ENCODE measurements at places on chromosomes 1 and 21.

DNA sequence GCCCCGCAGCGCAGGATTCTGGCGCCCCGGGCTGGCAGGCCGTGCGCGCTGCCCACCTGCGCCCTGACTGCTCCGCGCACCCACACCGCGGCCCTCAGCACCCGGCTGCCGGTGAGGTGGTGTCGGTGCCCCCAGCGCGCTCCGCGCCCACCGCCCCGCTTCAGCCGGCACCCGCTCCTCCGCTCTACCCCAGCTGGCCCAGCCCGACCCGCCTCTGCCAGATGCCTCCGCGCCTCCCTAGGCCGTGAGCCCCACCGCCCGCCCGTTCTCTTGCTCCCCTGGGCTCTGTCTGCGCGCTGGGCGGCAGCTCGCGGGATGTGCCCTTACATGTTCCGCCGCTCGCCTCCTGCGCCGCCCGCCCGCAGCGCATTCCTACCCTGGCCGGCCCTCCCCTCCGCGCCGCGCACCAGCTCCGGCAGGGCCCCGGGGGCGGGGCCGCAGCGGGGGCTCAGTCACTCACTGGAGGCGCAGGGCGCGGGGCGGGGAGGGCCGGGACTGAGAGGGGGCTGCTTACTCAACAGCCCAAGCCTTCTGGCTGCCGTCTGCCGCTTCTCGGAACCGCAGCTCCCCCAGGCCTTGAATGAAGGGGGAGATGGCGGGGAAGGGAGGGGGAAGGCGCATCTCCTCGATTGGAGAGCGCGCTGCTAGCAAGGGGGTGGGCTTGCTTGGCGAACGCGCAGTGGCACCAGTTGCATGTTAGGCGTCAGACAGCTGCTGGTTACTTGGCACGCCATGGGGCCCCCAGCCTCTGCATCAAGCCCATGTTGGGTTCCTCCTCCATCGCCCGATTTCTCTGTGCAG lies at the start of gene PHLDA3:
Gene PHLDA3 (minus strand): TSS at position 345 of the 801 bp plus-strand sequence. CDS start 402 bp downstream, outside the sequence.
- no peak for DNase-seq

DNA sequence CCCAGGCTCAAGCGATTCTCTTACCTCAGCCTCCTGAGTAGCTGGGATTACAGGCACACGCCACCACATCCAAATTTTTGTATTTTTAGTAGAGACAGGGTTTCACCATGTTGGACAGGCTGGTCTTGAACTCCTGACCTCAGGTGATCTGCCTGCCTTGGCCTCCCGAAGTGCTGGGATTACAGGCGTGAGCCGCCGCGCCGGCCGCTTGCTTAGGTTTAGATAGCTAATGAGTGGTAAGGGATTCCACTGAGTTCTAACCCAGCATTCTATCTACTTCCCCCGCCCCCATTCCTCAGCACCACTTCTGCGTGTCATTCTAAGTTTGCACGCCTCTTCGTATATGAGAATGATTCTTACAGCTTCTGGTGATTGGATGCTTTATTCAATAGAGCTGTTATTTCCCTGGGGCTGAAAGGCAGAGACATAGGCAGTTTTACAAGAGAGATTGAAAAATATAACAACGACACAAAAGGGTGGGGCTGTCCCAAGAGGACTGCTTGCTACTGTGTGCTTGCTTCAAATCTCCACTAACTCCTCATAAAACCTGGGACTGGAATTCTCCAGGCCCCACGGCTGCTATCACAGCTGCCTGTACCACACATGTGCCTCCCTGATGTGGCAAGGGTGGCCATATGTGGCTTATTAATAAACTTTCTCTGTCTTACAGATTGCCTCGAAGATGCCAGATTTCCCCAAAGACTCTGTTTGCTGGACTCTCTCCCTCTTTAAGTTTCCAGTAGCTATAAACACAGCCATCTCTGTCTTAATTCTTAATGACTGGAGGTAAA lies 23.7 kb upstream of the GREM2 start:
- DNase-seq = no peak

DNA sequence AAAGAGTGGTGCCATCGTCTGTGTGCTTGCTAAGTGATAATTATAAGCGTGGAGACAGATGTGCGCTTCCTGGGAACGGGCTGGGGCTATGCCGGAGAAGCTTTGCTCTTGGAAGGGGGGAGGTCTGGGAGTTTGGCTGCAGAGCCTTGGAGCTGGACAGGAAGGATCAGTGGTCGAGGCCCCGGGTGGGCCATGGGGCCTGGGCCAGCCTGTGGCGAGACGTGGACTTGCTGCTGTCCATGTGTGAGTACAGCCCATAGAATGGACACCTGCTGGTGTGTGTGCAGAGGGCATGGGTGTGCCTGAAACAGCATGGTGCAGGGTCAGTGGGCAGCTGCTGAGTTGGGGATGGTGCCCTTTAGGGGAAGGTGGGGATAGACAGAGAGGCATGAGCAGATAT lies 121.3 kb downstream of the PCBP3 start:
- DNase-seq = no peak

GRCh38 chr1:230194525-230194924 lies 127.5 kb downstream of the GALNT2 start:
- no peak for DNase-seq

DNA sequence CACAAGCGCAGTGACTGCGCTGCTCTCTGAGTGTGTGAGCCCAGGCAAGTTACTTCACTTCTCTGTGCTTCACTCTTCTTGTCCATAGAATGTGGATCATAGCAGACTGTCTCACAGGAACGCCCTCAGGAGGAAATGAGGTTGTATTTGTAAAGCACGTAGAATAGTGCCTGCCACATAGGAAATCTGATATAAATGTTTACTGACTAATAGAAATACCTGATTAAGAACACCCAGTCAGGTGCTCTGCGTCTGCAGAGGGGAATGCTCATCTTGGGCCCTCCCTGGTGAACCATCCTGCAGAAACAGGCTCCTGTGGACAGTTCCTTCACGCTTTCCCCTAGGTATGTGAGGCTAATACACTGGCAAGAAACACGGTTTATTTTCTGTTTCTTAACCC lies 100.3 kb downstream of the BEND5 start:
- no peak for DNase-seq

DNA sequence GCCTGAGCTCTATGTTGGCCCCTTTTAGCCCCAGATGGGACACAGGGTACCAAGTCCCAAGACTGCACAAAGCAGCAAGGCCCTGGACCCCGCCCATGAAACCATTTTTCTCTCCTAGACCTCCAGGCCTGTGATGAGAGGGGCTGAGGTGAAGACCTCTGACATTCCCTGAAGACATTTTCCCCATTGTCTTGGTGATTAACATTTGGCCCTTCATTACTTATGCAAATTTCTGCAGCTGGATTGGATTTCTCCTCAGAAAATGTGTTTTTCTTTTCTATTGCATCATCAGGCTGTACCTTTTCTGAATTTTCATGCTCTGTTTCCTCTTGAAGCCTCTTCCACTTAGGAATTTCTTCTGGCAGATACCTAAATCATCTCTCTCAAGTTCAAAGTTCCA lies 8.2 kb upstream of the PSMA5 start:
- no peak for DNase-seq

DNA sequence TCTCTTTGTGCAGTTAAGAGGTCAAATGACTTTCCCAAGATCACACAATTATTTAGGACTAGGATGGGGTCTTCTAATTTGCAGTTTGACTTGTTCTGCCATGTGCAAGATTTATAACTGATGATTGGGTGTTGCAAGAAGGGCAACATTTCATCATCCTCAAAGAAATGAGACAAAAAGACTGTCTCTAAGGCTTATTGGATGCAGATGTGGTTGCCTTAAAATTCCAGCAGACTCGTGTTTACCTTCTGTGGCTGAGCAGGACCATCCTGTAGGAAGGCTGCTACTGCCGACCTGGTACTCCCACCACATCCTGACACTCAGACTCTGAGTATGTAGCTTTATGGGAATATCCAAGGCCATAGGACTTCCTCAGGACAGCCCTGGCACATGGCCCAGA lies 99.9 kb upstream of the SGIP1 start:
- no peak for DNase-seq

DNA sequence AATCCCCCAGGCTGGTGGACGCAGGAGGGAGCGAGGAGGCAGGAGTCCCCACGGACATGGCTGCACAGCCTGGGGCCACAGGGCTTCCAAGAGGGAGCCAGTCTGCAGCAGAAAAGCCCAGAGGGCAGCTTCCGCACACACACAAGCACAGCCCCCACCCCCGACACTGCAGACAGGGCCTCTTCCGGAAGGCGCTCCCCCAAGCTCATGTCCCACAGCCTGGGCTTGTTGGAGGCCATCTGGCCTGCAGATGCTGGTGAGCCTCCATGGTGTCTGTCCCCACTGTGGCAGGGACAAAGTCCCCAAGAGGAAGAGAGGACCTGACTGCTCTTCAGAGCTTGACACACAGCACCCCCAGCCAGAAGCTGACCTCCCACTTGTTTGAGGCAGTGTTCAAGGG lies 13.4 kb upstream of the KIAA1614 start:
- no peak for DNase-seq

DNA sequence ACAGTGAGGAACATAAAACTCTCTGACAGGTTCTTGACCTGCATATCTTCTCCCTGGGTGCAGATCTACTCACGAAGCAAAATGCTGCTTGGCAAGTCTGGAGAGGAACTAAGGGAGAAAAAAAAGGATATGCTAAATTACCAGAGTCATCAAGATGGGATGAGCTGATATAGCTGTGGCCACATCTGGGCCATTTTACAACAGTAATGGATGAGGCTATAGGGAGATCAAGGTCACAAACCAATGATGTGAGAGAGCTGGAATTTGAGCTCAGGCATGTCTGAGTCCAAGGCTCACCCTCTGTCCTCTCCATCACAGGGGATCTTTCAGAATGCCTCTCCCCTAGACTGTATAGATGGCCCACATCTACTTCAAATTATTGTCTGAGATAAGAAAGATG lies 26.2 kb downstream of the ZMYND12 start:
- DNase-seq = no peak

- DNase-seq = no peak
These were observed 34.3 kb downstream of the SMG7 start for GRCh38 chr1:183506561-183506960.

DNA sequence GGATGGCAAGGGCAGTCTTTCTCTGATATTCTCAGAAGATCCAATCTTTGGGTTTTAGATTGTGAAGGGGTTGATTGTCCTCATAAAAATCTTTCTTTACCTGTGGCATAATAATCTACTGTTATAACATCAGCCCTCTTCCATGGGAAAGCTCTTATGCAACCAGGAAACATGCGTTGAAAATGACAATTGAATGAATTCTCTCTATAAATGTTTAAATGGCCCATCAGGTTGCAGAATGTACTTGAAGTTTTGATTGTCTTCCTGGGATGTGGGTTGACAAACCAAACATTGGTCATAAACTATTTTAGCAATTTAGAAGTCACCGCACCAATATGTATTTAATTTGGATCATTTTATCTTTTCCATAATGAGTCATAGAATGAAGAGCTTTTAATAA lies 31.7 kb upstream of the ITLN1 start:
- DNase-seq = no peak

DNA sequence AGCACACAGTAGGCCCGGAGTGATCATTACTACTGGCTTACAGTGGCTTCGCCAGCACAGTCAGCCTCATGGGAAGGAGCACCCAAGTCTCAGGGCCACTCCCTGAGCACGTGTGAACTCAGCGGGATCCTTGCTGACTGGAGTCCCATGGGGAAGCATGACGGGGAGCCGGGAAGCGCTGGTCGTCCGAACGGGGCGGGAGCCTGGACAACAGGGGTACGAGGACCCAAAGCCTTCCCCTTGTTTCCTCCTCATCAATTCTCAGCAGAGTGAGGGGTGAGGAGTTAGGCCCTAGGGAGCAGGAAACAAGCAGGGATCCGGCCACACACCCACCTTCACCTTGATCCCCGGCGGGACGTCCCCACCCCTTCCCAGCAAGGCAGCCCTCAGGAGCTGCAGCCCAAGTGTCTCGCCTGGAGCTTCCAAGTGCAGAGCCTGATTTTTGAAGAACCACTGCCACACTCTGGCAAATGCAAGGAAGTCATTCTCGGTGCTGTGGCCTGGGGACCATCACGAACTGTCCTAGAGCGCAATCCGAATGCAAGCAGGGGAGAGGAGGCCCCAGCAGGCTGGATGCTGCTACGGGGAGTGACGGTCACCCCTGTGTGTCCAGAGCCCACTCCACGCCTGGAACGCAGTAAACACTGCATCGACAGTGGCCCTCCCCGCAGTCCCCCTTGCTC lies 35.5 kb downstream of the TOMM20 start:
- DNase-seq = no peak

GRCh38 chr1:84759756-84760155 lies 69.5 kb upstream of the SSX2IP start:
- no peak for DNase-seq

- no peak for DNase-seq
These were observed 255.2 kb downstream of the COL11A1 start for GRCh38 chr1:102853136-102853535.

DNA sequence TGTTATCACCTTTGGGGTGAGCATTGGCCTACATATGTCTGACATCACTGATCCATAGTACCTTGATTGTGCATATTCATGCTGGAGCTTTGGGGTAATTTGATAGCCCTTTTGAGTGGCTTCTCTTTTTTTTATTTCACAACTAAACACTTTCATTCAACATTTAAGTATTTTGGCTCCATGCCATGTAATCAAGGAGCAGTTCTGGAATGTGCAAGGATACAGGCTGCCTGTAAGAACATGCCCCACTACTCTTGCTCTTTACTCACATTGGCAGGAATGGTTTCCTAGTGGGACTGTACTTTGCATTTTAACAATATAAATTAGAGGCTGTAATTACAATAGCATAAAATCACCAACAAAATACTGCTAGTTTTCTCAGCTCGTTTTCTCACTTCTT lies 300.7 kb upstream of the SPAG17 start:
- DNase-seq = no peak

- no peak for DNase-seq
These were observed 11.9 kb downstream of the PRRX1 start for GRCh38 chr1:170675865-170676264.

DNA sequence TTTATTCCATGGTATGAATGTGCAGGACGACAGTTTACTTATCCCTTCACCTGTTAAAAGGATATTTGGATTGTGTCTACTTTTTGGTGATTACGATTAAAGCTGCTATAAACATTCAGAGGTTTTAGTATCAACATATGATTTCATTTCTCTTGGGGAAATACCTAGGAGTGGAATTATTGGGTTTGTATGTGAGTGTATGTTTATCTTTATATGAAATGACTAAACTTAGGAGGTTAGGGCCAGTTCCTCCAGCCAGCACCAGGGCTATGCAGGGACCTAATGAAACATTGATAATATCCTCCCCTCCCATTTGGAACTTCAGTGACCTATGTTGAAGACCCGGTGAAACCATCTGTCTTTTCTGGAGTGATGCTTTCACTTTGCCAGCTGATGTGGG lies 13.8 kb downstream of the TMEM51 start:
- DNase-seq = no peak

- DNase-seq = no peak
These were observed 27.6 kb downstream of the SNX27 start for GRCh38 chr1:151639466-151639865.

Measured in T-helper 9 cell (primary cell).